ENCODE measurements at places on chromosomes 6 and 20. TPM values are rescaled to one million over a fixed set of nuclear protein-coding genes. Genes with fewer than 3 reads are reported as not detected.

Gene LY6G6C
- total RNA-seq: not detected

DNA sequence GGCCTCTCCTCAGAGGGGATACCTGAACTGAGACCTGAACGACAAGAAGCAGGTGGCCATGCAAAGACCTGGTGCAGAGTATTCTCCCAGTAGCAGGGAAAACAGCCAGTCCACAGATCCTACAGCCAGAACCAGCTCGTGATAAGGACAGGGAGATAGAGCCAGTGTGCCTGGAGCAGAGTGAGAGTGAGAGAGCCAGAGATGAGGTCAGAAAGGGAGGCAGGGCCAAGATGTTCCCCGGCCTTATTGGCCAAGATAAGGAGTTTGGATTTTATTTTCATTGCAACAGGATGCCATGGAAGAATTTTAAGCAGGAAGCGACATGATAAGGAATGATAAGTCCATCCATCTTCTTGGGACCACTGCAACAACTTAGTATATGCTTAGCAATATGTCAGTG is 111.8 kb downstream of the UBE3D start:
- H3K27me3 ChIP-seq: no peaks in the 10 kb centered on the region
- no peak overlapping the region for H3K27ac ChIP-seq
- no peak overlapping the region for H3K4me3 ChIP-seq

DNA sequence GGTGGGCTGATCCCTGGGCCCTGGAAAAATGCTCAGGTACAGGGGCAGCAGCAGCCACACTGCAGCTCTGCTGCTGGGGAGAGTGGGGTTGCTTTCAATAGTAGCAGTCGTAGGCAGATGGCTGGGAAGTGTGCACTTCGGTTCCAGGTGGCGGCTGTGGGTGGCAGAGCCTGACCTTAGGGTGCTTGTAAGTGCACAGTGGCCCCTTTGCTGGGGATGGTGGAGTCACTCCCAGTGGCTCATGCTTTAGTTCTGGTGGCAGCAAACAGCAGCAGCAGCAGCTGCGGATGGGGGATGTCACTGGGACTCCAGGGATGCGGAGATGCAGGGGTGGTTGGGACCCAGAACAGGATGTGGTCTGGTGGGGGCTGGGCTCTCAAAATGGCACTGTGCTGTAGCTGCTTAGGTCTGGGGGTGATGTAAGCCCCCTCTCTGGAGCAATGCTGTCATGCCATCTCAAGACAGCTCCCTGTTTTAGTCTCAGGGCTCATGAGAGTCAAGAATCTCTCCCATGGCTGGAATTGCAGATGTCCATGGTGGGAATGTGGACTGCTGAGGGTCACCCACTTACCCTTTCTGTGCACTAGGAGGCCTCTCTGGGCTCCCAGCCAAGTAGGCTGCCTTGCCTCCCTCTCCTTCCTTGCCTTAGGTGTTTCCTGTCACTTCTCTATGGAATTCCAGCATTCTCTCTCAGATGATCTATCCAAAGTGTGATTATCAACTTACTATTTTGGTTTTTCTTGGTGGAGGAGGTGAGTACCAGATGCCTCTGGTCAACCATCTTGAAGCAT is 146.7 kb upstream of the SLC22A23 start:
- H3K4me1 ChIP-seq: no peaks in the 10 kb centered on the region
- H3K27me3 ChIP-seq: no peaks in the 10 kb centered on the region
- DNase-seq: no peak

GRCh38 chr6:104908031-104908887 is 48.5 kb upstream of the HACE1 start:
- H3K27me3 ChIP-seq: no peaks in the 10 kb centered on the region
- no peak for DNase-seq
- no peaks in the 10 kb centered on the region for H3K4me1 ChIP-seq

Gene ZBTB24
- total RNA-seq: 5.9 TPM

DNA sequence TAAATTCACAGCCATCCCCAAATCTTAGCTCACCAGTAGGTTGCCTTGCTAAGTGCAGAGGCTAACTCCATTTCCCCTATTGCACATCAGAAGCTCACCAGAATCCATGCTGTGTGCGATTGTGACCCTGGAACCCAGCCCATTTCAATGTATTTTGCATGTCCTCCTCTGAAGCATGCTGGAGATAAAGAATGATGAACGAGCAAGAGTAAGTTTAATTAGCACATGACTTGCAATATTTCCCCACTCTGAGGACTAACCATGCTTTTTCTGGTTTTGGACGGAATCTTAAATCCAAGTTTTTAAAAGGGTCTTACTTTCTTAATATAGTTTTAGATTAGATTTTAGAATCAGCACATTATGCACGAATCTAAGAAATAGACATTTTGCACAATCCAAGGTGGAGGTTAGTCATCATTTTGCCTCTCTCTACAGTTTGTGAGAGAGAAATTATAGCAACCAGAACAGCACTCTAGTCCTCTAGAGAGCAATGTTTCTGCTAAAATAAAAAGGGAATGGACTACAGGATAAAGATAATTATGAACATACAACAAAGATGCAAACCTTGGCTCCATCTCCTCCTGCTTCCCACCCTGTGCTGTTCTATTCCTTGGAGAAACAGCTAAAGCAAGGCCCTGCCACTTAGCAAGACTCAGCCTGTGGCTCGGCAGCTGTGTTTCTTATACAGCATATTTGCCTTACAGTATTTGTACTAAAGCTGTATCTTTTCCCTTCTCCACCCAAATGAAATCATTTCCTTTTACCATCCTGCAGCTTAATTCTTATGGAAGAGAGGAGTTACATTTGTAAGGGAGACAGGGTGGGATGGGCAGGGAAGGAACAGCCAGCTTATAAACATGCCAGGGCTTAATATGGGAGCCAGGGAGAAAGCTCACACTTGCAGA is 24.9 kb upstream of the LAMA4 start:
- no peaks in the 10 kb centered on the region for H3K27me3 ChIP-seq
- no peak overlapping the region for H3K4me3 ChIP-seq
- H3K27ac ChIP-seq: no peak overlapping the region
- DNase-seq: no peak
- peaks cover 7% of the 10 kb centered on the region for H3K4me1 ChIP-seq

Gene HLA-G
- total RNA-seq: not detected

DNA sequence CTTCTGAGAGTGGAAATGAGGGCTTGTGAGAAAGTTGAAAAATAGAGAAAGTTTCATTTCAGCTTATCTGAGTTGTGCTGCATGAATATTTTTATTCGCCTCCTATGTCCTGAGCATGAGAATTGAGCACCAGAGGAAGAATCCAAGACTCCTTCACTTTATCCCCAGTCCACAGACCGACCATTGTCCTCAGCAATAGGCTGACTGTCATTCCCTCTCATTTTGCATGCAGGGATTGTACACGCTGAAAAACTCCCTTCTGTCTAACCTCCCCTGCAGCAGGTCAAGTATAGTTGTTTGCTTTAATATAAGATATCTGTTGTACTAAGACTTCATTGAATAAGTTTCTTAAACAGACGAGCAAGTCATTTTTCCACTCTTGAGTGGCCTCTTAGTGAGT is 437.6 kb downstream of the PRKN start:
- DNase-seq: no peak
- no peaks in the 10 kb centered on the region for H3K36me3 ChIP-seq
- no peak overlapping the region for H3K27ac ChIP-seq

Gene TSPO2
- total RNA-seq: not detected
